Stimulated activated CD8-positive, alpha-beta memory T cell treated with anti-CD3 and anti-CD28 coated beads, Interleukin-7, amount 100 ng/mL, for 1 hour (primary cell): ENCODE measurements at places on chromosomes 11 and 22.

DNA sequence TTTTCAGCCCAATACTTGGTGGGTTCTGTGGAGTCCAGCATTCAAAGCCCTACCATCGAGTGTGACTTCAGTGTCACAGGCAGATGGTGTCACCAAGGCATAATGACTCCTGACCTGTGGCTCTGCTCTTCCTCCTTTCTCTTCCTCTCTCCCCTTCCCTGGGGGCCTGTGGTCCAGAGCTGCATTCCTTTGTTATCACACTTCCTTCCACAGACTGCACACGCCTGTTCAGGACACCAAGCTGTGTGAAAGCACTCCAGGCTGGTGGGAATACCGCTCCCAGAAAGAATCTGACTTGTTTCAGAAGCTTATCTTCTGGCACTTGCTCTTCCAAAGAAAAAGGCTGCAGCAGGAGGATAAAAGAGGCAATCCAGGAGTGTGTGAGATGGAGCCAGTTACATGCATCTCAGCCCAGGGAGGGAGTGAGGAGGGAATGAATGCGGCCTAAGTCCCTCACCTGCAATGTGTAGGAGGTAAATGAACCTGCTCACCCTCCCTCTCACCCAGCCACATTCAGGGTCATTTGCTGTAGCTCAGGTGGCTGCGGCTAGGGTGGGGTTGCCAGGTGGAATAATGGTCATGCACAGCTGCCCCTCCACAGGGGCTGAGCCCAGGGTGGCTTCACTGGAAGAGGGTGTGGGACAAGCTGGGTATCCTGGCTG, 79.3 kb downstream of the ADAMTS15 start:
- DNase-seq = no peak

GRCh38 chr11:83157594-83158356, 844 bp downstream of the PCF11 start:
- DNase-seq = no peak

- no peak for DNase-seq
Observed at GRCh38 chr11:77214557-77214956, 86.5 kb downstream of the MYO7A start.

DNA sequence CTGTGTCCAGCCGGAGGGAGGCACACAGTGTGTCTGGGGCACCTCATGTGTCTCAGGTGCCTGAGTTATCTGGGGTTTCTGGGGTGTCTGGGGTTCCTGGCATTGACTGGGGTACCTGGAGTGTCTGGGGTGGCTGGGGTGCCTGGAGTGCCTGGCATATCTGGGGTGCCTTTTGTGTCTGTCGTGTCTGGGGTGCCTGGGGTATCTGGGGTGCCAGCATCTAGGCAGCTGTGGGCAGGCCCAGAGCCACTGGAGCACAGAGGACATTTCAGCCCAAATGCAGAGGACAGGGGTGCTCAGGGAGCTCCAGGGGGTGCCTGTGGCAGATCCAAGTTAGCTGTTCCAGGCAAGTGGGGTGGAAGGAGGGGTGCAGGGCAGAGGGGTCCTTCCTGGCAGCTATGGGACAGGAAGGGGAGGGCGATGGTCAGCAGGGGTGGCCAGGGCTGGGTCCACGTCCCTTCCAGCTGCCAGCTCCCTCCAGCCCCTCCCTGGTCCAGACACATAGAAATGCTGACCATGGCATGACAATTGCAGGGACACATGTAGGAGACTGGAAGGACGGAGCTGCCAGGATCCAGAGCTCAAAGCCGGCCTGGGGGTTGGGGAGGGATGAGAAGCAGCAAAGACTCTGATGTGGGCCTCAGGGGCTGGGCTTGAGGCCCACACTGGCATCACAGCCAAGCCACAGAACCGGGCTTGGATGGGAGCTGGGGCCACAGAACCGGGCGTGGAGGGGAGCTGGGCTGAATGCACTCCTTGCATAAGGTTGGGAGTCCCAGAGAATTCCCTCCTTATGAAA, 133.0 kb downstream of the BRD1 start:
- DNase-seq = no peak

GRCh38 chr11:2745511-2745910, 45.7 kb upstream of the KCNQ1OT1 start:
- no peak for DNase-seq

- no peak for DNase-seq
Observed at GRCh38 chr11:76663912-76664440, 6.6 kb downstream of the LRRC32 start.

DNA sequence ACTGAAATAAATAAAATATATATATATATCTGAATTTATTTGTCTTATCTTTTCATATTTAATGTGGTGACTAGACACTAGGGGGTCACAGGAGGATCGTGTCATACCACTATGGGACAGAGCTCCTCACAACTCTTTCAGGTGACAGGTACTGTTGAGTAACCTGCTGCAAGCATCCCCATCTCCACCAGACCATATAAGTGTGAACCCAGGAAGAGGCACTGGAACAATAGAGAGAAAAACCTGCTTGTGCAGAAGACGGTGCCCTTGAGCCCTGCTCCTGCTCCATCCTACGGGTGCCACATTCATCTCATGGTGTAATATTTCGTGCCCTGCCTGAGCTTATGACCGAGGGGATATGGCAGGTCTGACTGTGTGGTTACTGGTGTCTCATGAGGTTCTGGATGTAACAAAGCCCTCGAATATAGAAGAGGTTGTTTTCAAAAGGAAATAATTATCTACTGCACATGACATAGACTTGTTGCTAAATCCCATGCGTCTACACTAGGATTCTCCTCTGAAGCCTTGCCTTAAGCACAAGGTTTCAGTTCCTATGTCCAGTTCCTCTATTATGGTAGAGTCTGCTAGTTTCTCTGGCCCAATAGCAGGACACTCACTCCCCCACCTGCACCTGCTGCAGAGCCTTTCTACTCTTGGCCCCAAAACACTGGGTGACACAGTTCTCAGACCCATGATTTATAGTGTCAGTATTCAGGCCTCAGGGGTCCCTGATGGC, 70.4 kb downstream of the GGTLC2 start:
- no peak for DNase-seq

GRCh38 chr11:88447281-88447680, 109.7 kb upstream of the CTSC start:
- no peak for DNase-seq

DNA sequence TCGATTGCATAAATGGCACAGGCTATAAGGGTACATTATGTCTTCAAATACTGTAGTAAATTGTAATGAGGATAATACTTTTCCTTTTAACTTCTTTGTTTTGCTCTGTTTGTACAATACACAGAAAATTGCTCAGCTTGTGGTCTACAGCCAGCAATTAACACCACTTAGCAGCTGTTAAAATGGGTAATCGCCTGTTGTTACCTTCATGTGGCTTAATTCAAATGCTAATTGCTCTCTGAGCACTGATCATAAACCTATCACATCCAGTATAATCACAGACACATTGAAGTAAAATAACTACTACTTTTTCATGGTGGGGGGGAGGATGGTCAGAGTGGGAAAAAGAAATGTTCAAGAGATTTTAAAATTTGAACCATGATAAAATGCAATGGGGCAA, 1164.1 kb upstream of the CNTN5 start:
- no peak for DNase-seq

GRCh38 chr22:50046019-50046415, 12.1 kb downstream of the TTLL8 start:
- DNase-seq = no peak

DNA sequence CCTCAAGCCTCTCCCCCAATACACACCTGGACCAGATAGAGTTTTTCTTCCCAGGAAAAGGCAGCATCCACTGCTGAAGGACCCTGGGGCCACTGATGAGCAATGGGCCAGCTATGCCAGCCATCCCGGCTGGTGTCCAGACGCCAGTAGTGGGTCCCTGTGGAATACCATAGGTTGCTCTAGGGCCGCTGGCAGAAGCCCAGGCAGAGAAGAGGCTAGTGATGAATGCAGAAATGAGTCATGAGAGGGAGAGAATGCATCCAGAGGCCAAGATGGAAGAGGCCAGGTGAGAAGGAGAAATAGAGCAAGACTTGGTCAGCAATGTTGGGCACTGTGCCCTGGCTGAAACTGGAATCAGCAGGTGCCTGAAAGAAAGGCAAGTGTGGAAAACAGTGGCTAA, 8.9 kb downstream of the HPX start:
- no peak for DNase-seq

DNA sequence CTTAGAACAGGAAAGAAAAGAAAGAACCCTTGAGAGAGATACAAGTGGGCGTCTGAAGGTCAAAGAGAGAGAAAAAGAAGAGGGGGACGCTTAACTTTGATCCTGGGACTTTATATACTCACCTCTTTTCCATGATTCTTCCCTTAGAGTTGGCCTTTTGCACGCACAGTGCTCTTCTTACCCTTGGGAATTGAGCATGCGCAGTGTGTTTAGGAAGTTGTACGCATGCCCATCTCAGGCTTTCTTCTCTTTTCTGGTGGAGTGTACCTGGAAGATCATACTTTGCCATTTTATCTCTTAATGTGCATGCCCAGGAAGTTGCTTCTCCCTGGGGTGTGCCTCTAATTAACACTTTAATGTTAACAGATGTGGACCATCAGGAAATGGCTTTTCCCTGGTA, 229.6 kb upstream of the ANO3 start:
- no peak for DNase-seq

DNA sequence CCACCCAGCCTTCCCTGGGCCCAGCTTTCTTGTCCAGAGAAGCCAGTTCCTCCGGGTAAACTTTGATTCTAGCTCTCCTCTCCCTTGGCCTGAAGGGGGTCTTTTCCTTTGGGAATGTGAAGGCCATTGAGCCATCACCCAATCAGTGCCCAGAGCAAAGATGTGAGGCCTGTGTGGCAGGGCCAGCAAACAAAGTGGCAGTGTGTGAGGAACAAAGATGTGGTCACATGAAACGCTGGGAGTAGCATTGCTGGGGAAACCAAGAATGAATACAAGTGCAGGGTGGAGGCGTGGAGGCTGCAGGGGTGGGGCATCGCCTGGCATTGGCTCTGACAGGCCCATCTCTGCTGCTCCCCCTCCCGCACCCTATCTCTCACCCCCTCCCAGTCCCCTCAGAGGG, 91.9 kb upstream of the BID start:
- DNase-seq = no peak

DNA sequence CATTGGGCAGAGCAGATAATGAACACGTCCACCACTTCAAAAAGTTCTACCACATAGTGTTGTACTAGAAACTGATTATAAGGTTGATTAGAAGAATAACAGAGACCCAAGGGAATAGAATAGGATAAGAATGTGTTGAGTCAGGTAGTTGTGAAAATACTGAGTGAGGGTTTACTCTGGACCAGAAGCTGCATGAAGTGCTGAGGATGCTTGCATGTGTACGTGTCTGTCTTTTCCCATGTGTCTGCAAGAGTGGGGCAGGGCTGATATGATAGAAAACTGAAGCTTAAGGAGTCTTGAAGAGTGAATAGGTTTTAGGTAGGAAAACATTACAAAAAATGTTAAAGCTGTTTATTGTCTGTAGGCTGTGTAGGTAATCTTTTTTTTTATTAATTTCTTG, 20.6 kb downstream of the TRPC6 start:
- DNase-seq = no peak

- DNase-seq = no peak
Observed at GRCh38 chr22:20793748-20794649, 20.1 kb downstream of the SERPIND1 start.

DNA sequence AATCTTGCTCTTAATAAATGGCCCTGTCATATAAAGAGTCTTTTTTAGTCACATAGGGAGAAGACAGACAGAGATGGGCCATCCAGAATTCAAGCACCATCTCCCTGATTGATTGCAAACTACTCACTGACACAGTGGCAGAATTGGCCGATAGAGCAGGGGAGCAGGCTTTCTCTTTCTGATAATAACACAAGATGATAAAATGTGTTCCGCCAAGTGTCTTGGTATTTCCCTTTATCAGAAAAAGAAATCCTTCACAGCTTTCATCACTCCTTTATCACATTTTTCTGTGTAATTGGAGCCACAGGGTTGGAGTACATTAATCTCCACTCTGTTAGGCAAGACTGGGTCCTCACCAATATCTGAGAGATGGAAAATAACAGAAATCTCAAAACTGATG, 406.0 kb downstream of the TMEM135 start:
- DNase-seq = no peak

GRCh38 chr22:41951898-41952474, at the start of gene SMIM45:
Gene SMIM45 (plus strand): TSS chr22:41952150.
- no peak for DNase-seq

- no peak for DNase-seq
Observed at GRCh38 chr11:133269267-133269666, 263.0 kb downstream of the OPCML start.

DNA sequence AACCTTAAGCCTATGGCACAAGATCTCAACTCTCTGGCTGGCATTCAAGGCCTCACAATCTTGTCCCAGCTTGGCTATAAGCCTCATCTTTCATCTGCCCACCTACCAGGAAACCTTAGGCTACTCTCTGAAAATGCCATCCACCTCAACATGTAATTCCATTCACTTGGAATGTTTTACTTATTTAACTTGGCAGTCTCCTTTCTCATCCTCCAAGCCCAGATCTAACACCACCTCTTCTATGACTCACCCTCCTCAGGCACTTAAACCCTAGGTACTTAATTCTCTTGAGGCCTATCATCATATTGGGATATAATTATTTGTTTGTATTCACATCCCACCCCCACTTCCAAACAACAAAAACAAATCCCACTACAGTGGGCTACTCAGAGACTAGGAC, 15.0 kb downstream of the POGLUT3 start:
- no peak for DNase-seq
